Stimulated activated CD8-positive, alpha-beta memory T cell treated with anti-CD3 and anti-CD28 coated beads, Interleukin-2, amount 100 ng/mL, for 1 hour (primary cell): ENCODE measurements at places on chromosomes 7 and 10.

DNA sequence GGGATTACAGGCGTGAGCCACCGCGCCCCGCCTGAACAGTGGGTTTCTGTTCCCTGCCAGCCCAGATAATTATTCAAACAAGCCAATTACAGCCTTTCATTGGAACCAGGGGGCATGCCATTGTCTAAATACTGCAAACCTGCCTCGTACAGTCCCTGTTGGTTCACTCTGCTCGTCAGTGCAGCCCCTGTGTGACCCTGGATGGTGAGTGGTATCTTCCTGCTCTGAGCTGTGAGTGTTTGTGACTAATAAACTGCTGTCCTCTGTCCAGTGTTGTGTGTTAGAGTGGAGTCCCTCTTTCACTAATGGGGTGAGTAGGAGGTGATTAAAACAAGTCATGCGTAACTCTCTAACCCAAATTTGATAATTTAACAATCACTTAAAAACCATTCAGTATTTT, 176.5 kb upstream of the FAM3C start:
- DNase-seq: no peak

DNA sequence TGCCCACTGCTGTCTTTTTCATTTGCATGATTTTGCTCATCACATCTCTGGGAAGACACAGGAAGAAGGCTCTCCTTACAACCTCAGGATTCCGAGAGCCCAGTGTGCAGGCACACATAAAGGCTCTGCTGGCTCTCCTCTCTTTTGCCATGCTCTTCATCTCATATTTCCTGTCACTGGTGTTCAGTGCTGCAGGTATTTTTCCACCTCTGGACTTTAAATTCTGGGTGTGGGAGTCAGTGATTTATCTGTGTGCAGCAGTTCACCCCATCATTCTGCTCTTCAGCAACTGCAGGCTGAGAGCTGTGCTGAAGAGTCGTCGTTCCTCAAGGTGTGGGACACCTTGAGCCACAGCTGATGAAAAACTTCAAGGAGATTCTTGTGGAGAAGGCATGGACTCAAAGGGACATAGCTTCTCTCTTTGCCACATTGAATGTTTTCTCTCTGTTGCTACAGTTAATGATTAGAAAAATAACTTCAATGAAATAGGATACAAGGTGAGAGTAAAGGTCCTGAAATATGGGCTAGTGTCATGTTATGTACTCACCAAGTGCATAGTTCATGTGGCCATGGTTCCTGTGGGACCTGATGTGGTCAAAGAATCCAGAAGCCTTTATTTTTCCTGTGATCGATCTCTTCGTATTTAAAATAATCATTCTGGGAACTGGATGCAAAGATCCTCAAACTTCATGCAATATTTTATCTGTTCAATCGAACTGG, 970 bp downstream of the TAS2R60 start:
- DNase-seq: no peak

DNA sequence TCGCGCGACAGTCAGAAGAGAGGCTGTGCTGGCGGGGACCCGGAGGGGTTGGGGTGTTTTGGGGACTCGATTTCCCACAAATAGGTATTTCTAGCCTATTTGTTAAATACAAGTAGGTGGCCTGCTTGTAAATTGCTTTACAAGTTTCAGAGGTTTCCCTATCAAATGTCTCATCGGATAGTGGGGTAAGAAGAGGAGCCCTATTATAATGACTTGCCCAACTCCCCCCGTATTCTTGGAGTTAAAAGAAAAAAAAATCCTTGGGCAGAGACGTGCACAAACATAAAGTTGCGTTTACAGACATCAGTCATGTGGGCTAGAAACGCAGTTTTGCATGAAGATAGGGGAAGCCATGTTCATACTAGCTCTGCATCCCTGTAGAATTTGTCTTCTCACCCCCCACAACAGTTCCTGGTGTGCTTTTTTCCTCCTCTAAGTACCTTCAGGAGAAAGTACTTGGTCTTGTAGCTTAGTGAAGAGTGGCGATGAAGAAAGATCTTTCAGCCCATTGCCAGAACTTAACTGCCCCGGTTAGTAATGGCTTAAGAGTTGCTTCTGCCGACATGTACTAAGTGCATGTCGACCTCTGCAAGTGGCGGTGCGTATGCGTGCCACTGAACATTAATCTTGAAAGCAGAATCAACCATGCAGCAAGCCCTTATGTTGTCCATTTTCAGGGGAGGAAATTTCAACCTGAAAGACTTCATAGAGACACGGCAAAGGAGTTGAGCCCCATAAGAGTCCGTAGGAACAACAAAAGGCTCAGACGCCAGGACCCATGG, 832 bp upstream of the TIAL1 start:
- no peak for DNase-seq

DNA sequence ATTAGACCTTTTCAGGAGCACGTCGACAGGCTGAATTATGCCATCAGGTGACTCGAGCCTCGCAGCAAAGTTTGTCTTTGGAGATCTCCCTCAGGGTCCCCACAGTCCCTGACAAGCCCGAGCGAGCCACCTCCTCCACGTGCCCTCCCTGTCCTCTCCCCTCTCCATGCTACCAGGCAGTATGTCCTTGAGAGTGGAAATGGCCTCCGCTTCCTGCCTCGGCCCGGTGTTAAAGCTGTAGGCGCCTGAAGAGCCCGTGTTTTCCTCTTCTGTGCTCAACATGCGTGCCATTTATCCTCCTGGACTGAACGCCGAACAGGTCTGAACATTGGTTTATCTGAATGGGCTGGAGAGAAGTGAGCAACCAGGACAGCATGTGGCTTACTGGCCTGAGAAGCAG, 82.6 kb downstream of the GPR26 start:
- DNase-seq: no peak

DNA sequence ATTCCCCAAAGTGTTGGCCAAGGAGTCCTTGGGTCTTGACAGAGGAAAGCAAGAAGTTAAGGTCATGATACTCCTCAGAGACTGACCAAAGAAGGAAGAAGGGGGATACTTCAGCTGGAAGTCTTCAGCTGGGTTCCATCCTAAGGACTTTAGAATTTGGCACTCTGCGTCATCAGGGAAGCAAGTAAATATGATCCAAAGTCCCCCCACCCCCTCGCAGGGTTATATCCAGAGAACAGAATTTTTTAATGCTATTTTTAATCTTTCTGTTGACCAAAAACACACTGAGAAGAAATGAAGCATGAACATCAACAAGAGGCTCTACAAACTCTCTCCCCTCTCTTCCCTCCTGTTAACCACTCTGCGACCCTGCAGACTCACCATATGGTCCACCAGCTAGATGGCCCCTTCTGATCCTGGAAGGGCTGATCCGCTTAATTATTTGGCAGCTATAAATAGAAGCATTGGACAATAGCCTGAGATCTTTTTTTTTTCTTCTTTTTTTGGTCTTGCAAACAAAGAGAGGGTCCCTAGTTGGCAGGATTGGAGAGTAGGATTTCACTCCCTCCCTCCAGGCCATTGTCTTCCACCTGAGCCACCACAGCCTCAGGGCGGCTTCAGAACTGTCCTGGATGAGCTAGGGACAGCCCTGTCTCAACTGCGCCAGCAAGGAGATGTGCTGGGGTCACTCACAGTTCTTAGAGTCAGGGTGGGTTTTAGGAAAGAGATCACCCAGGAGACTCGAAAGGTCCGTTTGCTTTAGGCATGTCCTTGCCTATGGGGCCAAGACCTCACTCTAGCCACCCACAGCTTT, 196.0 kb downstream of the KCNMA1 start:
- no peak for DNase-seq

DNA sequence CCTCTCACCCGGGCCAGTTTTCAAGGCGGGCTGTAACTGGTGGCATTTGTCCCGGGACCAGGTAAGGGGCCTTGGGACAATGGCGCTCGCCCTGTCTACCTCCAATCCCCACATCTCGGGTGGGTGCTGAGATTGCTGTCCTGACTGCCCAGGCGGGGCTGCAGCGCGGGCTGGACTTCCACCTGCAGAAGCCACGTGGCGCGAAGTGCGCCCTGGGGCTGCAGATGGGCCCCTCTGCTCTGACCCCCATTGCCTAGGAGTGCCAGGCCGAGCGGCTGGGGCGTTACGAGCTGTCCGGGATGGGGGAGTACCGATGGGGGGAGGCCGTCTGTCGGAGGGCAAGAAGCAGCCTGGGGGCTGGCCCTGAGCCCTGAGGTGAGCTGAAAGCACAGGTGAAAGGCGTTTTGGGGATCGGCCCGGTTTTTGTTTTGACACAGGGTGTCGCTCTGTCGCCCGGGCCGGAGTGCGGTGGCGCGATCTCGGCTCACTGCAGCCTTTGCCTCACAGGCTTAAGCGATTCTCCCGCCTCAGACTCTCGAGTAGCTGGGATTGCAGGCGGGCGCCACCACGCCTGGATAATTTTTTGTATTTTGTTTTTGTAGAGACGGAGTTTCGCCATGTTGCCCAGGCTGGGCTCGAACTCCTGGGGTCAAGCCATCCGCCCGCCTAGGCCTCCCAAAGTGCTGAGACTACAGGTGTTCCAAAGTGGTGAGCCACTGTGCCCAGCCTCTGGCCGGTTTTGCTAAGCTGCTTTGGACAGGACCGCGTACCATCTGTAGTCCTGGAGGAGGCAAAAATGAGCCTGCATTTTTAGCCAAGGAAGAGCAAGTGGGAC, at the start of gene SFXN2:
TSS of gene SFXN2 (plus strand) at position 16 of the 835 bp plus-strand sequence. CDS start 12,001 bp downstream, outside the sequence.
- no peak for DNase-seq

DNA sequence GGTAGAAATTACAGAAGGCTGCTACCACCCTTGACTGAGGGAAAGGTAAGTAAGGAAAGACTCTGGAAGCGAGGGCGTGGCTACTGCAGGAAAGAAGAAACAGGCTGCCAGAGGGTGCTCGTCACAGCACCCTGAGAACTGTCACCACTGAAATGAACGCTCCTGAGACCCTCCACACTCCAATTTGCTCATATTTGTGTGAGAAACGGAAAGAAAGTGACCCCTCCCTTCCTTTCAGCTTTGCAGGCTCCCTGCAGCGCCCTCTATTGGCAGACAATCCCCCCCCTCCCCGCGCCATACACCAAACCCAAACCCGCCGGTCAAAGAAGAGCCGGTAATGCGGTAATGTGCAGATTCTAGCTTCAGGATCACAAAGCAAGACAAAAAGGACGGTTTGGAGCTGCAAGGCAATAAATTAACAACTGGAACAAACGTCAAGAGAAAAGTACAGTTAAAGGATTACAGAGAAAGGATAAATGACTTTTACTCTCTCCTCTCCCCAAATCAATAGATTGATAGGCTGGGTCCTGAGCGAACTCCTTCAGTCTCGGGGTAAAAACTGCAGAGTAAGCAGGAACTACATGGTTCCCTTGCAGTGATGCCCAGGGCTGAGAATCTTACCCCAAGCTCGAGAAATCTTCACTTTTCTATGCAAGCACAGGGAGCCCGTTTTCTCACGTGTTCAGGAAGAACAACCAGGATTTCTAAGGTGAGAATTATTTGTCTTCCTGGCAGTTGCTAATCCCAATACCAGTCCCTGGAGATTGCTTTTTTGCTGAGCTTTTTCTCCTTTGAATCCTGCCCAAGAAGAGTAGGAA, 47.6 kb downstream of the STEAP1B start:
- DNase-seq: no peak

DNA sequence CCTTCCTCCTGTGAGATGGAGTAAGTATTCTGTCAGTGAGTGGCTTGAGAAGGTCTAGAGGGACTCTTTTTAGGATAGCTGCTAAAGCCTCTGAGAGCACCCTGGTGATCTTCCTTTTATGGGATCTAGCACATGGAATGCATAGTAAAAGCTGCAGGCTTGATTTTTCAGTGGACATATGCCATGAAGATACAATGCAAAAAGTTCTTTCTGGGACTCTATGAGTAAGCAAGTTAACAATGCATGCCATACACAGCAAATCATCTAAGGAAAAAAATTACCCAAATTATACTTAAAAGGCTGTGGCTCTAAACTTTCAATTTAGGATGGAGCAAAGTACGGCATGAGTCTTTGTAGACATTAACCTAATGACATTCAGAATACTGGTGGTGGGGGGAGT, 154.5 kb downstream of the SGMS1 start:
- DNase-seq: no peak

DNA sequence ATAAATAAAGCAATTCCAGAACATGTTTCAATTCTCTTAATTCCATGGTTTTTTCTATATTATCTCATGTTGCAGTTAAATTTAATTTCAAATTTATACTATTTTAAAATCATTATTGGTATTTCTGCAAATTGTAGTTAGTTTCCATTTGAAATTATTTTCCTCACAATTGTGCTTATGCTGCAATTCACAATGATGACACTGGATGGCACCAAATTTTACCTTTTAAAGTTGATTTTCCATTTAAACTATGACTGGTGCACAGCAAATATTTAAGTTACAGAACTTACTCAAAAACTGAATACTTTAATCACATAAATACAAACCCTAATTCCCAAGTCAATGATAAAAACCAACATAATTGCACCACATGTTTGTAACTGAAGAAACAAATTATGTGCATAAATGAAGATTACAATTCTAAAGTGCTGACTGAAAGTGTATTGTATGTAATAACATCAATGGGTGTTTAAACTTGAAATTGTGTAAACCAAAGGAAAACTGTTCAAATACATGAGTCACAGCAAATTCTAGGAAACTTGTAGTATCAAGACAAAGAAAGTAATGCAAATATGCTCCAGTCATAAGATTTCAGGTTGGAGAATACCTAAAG, 75.3 kb upstream of the AASS start:
- no peak for DNase-seq

DNA sequence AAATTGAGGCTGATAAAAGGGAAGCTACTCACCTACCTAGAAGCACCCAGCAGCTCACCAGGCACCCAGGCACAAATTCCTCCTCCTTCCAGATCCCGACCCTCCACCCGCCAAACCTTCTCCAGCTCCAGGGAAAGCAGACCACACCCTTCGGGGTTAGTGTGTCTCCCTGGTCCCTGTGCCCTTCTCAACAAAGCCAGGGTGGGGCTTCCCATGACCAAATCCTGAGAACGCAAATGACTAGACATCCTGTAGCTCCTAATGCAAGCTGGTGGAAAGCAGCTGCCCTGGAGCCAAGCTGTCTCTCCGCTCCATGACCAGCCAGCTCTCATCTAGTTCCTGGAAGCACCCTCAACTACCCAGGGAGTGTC, 4.4 kb downstream of the TBX20 start:
- no peak for DNase-seq

DNA sequence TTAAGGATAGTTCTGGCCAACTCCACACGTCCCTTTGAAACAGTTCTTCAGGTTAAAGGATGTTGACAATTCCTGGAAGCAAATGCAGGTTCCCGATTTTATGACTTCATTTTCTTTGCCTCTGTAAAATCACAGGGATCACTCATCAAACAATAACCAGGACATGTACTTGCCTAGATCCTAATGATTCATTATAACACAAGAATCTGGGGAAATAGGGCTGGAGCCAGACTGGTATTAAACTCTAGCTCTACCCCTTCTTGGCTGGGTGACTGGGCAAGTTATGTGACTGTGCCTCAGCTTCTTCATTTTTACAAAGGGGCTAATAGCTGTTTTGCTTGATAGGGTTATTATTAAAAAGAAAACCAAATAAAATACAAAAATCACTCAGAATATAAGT, 56.0 kb upstream of the KCND2 start:
- no peak for DNase-seq

- DNase-seq: no peak
These were observed 26.2 kb downstream of the PALD1 start for GRCh38 chr10:70504521-70505358.
